ENCODE measurements at places on chromosomes 1 and 21.

GRCh38 chr1:4718071-4718470 lies 63.7 kb downstream of the AJAP1 start:
- no peak for DNase-seq

DNA sequence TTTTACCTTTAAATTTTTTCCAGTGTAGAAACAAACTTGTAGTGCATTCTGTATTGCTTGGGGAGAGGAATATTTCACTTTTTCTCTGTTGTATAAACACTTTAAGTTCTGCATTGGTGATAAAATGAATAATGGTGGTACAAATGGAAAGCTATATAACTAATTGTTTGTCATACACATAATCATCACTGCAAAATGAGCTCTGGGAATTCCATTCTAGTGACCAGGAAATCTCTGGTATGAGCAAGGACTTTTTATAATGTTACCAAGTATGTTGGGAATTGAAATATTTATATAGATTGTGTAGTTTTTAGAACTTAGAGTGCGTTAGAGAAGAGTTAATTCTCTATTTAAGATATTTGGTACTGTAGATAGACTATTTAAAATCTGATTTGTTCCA lies 5.0 kb upstream of the FMN2 start:
- DNase-seq = no peak

DNA sequence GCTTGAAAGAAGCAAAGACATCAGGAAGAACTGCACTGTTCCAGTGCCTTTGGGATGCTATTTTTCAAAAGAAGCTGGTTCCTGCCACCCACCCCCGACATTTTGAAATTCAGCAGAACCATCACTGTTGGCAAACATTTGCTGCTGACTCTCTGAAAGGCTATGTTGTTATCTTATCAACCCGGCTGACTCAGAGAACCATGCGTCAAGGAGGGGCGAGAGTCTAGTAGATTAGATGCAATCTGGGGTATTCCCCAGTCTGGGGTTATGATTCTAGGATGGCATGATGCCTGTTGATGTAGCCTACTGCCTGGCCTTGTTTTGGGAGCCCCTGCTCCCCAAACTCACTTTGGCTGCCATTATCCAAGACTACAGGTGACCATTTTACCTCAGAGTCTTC lies 267.8 kb upstream of the RUNX1 start:
- no peak for DNase-seq

DNA sequence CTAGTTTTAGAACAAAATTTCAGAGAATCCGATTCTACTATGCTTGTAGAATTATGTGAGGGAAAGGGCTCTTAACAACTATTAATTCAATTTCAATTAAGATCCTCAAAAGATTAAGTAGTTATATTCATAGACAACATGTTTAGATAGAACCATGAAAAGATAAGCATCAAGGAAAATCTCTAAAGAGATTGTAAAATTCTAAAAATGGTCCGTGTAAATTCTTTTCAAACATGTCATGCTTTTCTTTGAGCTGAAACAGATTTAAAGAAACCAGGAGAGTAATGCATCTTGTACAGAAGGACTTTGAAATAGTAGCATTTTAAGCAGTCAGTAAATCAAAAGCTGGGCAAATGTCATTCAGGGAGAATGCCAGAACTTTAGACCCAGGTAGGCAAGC lies 1080.6 kb upstream of the B3GALT2 start:
- no peak for DNase-seq

- no peak for DNase-seq
Measured at GRCh38 chr1:225462714-225463574, 35.1 kb upstream of the LBR start.

DNA sequence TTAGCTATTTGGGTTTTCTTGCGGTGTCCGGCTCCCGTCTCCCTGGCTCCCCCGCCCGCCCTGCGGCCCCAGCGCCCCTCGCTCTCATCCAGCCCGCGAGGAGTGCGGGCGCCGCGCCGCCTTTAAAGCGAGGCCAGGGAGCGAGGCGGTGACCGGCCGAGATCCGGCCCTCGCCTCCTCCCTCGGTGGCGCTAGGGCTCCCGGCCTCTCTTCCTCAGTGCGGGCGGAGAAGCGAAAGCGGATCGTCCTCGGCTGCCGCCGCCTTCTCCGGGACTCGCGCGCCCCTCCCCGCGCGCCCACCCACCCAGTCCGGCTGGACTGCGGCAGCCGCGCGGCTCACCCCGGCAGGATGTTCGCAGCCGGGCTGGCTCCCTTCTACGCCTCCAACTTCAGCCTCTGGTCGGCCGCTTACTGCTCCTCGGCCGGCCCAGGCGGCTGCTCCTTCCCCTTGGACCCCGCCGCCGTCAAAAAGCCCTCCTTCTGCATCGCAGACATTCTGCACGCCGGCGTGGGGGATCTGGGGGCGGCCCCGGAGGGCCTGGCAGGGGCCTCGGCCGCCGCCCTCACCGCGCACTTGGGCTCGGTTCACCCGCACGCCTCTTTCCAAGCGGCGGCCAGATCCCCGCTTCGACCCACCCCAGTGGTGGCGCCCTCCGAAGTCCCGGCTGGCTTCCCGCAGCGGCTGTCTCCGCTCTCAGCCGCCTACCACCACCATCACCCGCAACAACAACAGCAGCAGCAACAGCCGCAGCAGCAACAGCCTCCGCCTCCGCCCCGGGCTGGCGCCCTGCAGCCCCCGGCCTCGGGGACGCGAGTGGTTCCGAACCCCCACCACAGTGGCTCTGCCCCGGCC lies 492 bp downstream of the HLX start:
- DNase-seq = no peak

DNA sequence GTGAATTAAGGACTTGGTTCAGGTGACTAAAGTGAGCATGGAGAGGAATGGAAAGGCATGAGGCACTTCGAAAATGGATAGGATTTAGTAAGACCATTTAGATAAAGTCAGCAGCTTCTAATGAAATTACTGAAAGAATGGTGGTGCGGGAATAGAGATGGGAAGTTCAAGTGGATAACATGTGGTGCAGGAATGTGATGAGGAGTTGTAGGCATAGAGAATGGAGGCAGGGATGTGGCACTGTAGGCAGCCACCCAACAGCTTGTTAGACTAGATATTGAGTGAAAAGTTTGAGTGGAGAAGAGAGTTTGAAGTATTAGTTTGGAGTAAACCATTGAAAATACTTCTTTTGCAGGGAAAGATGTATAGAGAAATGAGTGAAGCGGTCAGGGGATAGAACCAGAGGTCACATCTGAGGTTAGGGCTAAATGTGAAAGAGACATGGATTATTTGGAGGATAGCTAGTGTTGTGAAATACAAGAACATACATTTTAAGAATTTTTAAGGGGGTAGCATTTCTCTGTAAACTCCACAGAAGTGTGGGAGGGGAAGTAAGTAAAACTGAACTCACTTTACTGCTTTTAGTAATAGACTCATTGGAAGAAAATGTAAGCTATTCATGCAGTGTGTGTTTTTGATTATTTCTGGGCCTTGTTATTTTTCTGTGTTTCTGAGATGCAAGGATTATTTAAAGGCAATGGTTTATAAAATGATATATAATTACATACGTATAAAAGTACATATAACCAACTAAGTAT lies 46.2 kb downstream of the DYRK1A start:
- DNase-seq = no peak

- DNase-seq = no peak
Measured at GRCh38 chr1:1359308-1359663, 931 bp upstream of the MXRA8 start.

DNA sequence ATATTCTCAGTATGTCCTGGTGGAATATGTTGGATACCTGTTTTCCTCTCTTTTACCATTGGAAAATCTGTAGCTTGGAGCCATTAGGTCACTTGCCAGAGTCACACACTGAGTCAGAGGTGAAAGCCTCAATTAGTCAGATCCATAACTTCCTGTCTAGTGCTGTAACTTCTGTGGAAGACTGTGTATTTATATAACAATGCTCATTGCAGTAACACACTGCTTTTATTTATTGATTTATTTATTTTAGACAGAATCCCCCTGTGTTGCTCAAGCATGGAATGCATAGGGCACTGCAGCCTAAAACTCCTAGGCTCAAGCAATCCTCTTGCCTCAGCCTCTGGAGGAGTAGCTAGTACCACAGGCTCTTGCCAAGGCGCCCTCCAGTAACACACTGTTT lies 1.3 kb upstream of the DOCK7 start:
- DNase-seq = no peak

GRCh38 chr1:205907794-205908193 lies 35.5 kb downstream of the SLC26A9 start:
- no peak for DNase-seq

- DNase-seq = no peak
Measured at GRCh38 chr1:115669886-115670285, 28.1 kb downstream of the VANGL1 start.

GRCh38 chr1:26410706-26411623 lies at the start of gene LIN28A:
Gene LIN28A, plus strand, starts transcription at chr1:26410817. Its CDS starts 75 bp downstream, at chr1:26410892.
- DNase-seq = no peak

- DNase-seq = no peak
Measured at GRCh38 chr1:67880056-67880601, 46.9 kb upstream of the GNG12 start.

DNA sequence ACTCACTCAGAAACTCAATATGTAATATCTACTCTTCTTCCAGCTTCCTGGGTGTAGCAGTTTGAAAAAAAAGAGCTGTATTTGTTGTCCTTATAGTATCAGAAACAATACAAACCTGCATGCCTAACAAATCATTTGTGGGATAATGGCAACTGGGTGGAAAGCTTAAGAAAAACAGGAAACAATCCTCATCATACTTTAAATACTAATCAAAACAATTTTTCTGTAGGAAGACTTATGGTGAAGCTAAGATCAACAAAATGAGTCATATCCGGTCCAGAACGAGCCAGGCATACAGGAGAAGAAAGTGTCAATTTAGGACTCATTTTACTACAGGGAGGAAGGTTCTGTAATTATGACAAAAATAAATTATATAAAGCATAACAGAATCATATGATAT lies 181.8 kb upstream of the ADGRL4 start:
- no peak for DNase-seq

DNA sequence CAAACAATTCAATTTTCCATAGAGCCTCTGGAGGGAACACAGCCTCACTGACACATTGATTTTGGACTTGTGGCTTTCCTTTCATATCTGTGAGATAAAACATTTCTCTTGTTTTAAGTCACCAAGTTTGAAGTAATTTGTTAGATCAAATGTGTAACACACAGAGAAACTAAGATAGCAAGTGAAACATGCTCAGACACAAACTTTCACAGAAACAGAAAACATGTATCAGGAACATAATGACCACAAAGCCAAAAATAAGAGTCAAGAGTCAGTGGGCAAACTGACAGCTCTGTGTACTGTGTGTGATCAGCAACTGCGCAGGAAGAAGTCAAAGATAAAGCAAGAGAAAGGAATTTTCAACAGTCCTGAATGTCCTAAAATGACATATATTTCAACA lies 1237.5 kb downstream of the AMY1C start:
- DNase-seq = no peak

DNA sequence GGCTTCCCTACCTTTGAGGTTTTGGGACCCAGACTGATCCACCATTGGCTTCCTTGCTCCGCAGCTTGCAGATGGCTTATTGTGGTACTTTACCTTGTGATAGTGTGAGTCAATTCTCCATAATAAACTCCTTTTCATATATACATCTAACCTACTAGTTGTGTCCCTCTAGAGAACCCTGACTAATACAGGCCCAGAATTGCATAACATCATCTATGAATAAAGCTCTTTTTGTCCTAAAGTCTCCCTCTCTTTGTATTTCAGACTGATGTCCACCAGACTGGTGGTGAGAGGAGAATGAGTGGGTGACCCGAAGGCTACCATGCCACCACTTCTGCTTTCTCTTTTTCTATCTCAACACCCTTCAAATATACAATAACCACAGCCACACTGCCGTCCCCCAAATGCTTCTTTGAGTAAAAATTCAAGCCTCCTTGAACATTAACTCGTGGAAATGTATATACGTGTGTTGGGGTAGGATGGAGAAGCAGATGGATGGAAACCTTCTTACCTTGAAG lies 265.7 kb downstream of the PTBP2 start:
- no peak for DNase-seq

DNA sequence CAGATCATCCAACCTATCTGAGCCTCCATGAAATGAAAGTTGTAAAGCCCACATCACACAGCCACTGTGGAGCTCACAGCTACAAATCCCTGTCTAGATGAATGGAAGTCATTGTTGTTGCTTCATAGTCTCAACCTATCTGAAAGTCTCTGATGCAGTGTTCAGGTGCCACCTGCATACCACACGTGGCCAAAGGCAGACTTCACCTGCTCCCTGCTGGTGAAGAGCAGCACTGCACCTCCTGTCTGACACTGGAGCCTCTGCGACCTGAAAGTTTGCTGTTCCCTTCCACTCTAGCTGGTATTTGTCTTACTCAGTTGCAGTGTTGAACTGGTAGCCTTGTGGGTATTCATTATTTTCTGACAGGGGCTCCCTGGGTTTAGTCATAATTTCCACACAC lies 18.4 kb downstream of the LORICRIN start:
- DNase-seq = no peak

GRCh38 chr21:29376556-29376955 lies 77.8 kb downstream of the BACH1 start:
- DNase-seq = peak; percentile 6

GRCh38 chr1:162941024-162941423 lies 80.0 kb upstream of the CCDC190 start:
- no peak for DNase-seq

DNA sequence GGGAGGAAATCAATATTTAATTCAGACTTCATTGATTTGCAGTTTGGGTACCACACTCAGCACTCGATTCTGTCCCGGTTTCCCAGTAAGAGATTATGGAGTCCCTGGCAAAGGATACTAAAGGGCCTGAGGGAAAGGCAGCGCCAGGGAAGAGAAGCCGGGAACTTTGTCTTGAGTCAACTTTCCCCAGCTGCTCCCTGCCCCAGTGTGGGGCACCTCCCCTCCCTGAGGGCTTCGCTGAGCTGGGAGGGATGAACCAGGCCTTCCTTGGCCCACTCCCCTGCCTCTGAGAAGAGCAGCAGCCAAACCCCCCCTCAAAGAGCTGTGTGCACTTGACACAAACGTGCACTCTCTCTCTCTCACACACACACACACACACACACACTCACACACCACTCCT lies 32.6 kb downstream of the OPTC start:
- DNase-seq = no peak

DNA sequence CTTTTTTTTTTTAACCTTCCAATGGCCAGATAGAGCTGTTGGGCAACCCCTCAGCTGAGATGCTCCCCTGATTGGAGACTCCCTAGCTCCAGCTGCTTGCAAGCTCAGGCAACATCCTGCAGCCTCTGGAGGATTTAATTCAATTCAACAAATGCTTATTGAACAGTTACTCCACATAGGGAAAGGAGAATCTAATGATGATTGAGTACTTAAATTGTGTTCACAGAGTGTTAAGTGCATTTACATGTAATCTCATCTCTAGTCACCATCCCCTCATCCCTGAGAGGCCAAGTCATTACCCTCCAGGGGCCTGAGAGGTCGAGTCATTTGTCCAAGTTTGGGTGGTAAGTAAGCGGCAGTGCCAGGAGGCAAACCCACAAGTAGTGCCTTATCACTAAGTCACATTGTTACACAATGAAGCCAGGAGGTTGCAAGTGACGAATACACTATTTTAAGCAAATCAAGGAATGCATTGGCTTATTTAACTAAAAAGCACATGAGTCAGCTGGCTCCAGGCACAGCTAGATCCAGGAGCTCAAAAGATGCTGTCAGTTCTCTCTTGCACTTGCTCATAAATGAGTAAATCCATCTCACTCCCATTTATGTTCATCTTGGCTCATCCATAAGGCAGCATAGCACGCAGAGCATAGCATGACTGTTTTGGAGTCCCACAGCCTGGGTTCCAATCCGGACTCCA lies 64.3 kb downstream of the OPTC start:
- DNase-seq = no peak

- no peak for DNase-seq
Measured at GRCh38 chr1:212213784-212214183, 71.4 kb upstream of the PPP2R5A start.

Measured in stimulated activated CD8-positive, alpha-beta memory T cell treated with anti-CD3 and anti-CD28 coated beads, Interleukin-2, amount 100 ng/mL, for 1 hour (primary cell).